Naive B cell (primary cell): ENCODE measurements at places on chromosomes 1 and 21.

- no peak for DNase-seq
These were observed 403.3 kb downstream of the KIF26B start for GRCh38 chr1:245558069-245558468.

DNA sequence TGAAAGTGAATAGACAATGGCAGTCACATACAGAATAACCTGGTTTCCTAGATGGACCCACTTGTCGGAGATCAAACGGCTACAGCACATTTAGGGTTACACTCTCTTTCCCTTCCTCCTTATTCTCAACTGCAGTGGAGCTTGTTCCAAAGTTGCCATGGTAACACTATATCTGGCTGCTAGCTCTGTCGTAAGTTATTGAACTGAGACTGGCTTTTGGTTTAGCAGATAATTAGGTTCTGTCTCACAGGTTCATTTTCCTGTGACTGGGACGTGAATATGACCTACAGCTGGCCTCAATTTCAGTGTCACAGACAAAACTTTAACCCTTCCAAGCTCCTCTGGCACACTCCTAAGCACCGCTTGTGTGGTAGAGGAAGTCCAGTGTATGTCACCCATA is 875.8 kb downstream of the USP25 start:
- no peak for DNase-seq

GRCh38 chr1:230808281-230808872 is 59.9 kb downstream of the C1orf198 start:
- DNase-seq = no peak

GRCh38 chr21:34790834-34791233 is 122.0 kb downstream of the CLIC6 start:
- no peak for DNase-seq

DNA sequence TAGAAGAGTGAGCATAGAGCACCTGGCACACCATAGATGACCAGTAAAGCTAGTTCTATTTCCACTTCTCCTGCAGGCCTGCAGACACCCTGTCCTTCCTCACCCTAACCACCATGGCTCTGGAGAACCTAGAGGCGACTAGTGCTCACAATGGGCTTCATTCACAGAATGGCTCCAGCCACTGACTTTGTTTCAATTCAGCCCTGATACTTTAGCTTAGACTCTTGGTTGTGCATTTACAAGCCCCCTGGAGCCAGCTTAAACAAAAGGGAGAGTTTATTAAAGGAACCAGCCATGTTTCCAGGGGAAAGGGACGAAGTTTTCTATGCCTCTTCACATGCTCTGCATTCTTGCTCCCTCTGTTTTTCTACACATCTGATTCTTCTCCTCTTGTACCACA is 123.7 kb downstream of the NAV1 start:
- DNase-seq = no peak
